Stimulated activated CD4-positive, alpha-beta T cell treated with anti-CD3 and anti-CD28 coated beads, Interleukin-15, amount 100 ng/mL, for 1 hour (primary cell): ENCODE measurements at places on chromosomes 3 and 15.

DNA sequence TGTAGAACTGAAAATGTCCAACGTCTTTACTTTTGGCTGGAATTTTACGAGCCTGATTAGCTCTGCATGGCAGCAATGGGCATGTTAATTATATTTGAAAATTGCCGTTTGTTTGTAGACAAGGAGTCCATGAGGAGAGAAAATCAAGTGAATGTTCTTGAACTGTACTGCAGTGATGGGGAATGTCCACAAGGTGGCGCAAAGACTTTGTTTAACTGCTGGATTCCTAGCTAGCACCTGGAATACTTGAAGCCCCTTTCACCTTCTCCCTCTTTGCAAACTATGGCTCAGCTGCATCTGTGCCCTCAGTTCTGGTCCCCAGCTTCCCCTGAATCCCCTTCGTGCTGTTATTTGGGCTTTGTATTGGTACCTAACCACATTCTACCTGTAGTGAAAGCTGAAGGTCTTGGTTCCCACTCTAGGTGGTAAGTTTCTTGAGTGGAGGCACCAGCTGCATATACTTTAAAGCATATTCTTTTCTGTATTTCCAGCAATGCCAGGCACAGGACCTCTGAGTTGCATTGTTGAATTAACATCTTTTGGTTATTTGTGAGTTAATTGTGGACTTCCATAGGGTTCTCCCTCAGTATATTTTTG lies 25.3 kb downstream of the EXOG start:
- DNase-seq, result peak; percentile 24

- no peak for DNase-seq
These were observed 121.8 kb downstream of the AGBL1 start for GRCh38 chr15:86201313-86202008.

DNA sequence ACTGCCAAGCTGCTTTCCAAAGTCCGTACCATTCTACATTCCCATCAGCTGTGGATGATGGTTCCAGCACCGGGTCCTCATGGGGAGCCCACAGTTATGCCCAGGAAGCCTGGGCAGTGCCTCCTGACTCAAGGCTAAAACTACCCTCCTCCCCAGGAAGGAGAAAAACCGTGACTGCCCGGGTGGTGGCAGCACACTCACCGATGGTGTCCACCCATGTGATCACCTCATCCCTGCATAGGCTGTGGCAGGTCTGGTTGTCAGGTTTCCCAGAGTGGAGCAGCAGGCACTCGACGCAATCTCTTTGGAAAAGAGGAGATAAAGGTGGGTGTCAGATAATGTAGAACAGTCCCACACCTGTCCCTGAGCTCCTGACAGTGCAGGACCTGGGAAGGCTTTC lies 38.6 kb downstream of the UMPS start:
- no peak for DNase-seq

DNA sequence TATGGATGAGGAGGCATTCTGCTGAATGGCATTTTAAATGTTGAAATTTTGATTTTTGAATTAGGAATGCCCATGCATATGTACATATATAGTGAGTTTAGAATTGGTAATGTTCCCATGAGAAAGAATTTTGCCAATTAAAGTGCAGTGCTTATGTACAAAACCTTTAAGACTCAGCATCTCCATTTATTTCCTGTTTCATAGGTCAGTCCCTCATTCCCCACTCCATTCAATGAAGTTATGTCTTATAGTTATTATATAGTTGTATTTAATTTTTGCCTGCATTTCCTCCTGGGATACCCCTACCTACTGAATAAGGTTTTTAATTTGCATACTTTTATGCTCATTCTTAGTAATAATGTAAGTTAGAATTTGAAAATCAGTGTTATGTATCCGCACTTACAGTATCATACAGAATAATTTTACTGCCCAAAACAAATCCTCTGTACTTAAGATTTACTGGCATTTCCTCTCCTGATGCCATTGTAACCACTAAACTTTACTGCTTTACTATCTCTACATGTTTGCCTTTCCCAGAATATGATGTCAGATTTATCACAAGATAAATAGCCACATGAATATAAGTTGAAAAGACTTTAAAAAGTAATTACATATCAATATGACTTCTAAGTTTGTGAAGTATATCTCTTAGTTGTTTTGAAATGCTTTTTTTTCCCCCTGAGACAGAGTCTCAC lies 389.1 kb upstream of the NDN start:
- DNase-seq, result no peak

DNA sequence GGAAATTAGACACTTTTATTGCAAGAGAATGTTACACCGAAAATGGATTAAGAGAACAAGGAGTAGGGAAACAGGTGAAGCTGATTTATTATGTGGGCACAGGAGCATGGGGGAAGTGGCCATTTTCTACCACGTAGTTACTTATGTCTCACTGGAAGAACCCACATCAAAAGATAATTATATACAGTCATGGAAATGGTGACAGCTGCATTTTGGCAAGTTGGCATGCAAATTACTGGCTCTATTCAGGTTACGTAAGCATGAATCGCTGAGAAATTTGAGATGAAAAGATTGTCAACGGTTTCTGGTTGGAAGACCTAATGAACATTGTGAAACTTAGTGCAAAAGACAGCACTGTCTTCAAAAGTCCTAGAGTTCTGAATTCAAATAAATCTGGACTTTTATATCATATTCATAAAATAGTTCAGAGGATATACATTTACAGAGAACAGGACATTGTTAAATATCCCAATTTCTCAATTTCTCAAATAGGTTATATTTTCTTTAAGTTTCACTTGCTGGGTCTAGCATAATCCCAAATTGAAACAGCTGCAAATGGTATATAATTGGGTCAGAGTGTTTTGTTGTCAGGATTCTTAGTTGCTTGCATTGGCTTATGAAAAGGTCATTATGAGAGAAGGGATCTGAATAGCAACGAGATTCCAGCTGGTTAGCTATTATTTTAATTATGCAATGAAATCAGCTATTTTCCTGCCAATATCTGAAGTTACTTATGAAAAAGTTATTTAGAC lies 567.8 kb downstream of the ZPLD1 start:
- no peak for DNase-seq

DNA sequence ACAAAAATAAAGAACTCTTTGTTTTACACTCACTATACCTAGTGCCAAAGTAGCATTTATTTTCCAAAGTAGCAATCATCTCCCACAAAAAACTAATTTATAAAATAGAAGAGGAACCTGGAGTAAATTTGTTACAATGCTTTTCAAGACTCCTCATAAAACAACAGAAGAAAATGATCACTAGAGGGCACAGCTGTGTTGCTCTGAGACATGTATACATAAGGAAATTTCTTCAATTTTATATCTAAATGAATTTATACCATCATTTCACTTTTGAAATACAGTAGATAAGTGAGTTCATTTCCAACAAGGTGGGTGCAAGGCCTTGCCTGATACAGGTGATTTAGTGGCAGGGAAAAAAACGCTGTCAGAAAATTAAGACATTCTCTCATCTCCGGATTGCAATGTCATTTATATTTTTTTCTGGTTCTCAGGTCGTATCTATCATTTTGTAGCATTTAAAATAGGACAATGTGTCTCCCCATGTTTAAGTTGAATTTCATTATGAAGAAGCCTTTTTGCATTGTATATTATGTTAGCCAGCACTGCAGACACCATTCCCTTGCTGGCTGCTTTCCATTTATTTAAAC lies 25.3 kb upstream of the ARHGEF26 start:
- DNase-seq, result no peak

DNA sequence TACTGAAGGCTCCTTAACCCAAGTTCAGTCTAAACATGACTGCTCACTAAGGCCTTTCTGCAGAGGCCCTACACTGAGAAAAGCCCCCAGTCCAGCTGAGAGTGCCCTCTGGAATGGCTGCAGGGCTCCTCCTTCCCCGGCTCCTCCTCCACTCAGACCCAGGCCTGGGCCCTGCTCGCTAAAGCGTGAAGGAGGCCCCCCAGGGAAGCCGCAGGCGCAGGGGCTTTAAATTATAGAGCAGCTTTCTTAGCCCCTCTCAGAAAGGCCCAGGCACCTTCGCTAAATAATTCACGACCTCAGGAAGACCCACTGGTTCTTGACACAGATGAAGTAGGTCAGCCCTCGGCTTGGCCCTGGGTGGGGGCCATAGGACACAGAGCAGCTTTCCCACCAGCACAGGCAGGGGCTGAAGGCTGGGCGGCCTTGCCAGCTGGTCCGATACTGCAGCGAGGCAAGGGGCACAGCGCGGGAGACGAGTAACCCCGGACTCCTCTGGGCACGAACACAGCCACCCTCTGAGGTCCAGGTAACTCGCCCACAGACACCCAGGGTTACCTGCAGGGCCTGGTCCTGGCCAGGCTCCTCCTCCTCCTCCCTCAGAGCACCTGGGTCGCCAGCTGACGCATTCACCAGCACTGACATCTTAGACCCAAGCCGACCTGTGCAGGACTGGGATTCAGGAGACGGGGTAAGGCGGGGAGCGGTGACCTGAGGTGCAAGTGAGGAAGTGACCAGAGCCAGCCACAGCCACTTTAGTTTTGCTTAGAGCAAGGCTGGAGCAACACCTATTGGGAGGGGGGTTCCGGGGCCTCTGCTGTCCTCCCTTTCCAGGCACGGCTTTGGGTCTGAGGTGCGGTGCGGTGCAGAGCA lies 36.9 kb downstream of the RBPMS2 start:
- no peak for DNase-seq

GRCh38 chr3:170806676-170807075 lies 63.3 kb downstream of the RPL22L1 start:
- DNase-seq, result no peak

GRCh38 chr15:68551296-68551635 lies 27.5 kb upstream of the CORO2B start:
- DNase-seq, result no peak

DNA sequence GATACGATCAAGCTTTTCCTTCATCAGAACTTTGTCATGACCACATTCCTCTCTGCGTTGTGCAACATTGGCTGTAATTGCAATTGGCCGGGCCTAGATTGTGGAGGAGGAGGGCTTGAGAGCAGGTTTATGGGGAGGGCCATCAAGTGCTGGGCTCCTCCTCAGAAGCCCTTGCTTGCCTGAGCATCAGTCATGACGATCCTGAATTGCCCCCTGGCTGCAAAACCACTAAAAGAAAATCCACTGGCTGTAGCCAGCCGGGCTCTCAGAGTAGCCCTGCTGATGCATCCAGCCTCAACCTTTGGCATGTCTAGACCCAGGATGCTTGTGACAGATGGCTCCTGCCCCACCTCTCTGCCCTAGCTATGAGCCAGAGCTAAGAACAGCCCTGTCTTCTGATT lies 13.4 kb upstream of the TRH start:
- DNase-seq, result no peak

GRCh38 chr15:75204340-75205063 lies 2.8 kb downstream of the C15orf39 start:
- DNase-seq, result peak; percentile 69

- DNase-seq, result no peak
These were observed 175.3 kb downstream of the NR1D2 start for GRCh38 chr3:24120434-24120833.

- no peak for DNase-seq
These were observed 26.5 kb upstream of the POLR2M start for GRCh38 chr15:57680021-57680420.

- no peak for DNase-seq
These were observed 16.6 kb upstream of the TXNRD3 start for GRCh38 chr3:126671521-126671920.

DNA sequence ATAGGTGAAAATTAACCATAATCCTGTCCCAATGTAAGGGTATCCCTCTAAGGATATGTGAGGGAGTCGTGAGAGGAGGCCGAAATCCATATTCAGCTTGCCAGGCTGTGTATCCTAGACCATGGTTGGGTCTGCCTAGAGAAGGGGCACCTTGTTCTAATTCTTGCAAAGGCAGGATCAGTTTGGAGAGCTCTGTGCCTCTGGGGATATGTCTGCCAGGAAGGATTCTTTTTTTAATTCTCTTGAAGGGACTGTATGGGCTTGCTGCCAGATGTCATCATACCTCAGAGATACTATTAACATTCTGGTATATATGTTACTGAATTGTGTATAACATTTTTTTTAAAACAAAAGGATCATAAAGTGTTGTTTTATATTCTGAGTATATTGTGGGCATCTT lies 2.4 kb downstream of the ATP1B3 start:
- no peak for DNase-seq

GRCh38 chr3:72829701-72830100 lies 18.5 kb downstream of the SHQ1 start:
- no peak for DNase-seq

- DNase-seq, result no peak
These were observed 121.8 kb downstream of the OXSM start for GRCh38 chr3:25911525-25912295.

DNA sequence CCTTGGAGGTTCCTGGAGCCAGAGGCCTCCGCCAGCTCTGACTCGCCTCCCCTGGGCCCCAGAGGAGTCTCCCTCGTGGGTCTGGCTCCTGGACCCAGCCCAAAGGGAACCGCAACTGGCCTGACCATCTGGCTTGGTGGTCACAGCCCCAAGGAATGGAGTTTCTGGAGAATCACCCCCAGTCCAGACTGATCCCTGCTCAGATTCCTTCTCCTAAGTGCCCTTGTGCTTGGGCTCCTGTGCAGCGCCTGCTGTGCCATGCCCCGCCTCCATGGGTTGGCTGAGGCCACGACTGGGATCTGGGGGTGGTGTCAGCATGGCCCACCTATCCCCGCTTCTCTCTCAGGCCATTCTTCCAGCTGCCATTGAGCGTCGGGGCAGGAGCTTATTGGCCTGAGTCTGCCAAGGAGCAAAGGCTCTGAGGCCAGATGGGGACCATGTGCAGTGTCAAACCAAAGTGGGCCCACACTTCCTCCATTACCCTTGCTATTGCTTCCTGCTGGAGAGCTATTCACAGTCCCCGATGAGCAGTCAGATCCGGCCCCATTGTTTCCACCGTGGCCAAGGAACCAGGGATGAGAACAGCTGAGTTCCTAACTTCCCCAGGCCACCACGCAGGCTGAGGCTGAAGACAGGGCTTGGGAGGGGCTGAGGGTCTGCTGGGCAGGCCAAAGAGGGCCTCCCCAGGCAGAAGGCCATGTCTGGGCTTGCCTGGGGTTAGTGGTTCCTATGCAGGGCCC lies 19.0 kb downstream of the CSPG4 start:
- DNase-seq, result no peak

- DNase-seq, result no peak
These were observed 5.2 kb downstream of the SETD5 start for GRCh38 chr3:9402410-9403228.

GRCh38 chr3:194058189-194058571 lies 77.8 kb upstream of the HES1 start:
- DNase-seq, result peak; percentile 3

DNA sequence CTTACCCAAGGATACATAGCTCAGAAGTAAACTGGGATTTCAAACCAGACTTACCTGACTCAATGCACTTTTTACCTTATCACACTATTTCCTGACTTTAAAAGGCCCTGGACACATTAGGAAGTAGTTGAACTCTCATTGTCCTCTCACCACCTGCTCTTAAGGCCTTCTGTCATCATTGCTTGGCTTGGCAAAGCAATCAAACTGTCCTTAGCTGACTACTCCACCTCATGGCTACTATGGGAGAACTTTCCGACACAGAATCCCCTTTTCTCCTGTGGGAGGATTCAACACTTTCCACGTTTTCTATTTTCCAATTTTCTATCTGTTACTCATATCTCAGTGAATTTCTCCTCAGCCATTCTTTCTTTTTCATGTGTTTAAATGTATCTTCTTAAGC lies 55.4 kb downstream of the ZNF148 start:
- no peak for DNase-seq

GRCh38 chr3:123854905-123855304 lies 29.2 kb downstream of the MYLK start:
- DNase-seq, result no peak
